ENCODE measurements at places on chromosomes 1 and 21.

GRCh38 chr1:108634521-108634920 is 26.4 kb downstream of the HENMT1 start:
- DNase-seq = no peak

GRCh38 chr1:101314244-101314643 is 77.4 kb downstream of the S1PR1 start:
- DNase-seq = no peak

DNA sequence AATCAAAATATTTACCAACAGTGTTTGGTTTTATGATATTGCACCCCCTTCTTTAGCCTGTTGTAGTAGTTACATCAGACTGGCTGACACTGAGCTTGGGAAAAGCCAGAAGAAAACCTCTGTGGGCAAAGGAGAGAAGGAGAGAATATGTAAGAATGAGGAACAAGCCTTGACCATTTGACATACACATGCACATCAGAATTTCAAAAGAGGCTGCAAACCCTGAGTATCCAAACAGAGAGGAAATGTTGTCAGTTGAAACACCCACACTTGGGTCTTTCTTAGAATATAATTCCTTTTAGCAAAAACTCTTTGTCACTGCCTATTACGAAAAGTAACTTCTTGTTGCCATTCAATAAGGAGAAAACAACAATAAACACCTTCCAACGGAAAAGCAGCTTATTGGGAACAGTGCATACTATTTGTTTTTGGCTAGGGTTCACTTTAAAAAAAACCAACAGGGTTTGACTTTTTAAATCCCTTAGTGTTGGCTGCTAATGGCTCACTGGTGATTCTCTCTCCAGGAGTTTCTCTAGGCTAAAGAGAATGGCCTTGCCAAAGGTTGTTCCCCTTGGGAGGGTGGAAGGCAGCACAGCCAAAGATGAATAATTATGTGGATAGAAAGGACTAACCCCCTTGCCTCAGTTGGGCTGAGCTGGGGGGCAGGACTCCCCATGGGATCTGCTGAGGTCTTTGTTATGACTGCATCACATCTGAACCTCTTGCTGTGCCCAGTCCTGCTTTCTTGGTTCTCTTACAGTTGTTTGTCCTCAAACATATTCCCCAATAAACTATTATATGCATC is 48.9 kb downstream of the GORAB start:
- no peak for DNase-seq

DNA sequence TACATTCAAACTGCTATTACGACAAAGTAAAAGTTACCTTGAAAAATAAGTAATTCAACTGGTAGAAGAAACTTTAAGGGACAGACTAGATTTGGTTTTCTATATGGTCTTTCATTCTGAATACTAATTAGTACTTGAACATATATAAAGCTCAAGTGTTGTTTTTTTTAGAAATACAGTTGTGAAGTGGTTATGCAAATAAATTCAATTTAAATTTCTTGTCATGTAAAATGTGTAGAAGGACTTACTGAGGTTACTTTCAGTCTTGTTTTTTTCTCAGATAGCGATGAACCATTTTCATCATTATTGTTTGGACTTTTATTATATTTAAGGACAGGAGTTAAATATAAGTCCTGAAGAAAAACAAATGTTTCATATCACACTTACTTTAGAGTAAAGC is 24.4 kb downstream of the HS2ST1 start:
- DNase-seq = no peak

DNA sequence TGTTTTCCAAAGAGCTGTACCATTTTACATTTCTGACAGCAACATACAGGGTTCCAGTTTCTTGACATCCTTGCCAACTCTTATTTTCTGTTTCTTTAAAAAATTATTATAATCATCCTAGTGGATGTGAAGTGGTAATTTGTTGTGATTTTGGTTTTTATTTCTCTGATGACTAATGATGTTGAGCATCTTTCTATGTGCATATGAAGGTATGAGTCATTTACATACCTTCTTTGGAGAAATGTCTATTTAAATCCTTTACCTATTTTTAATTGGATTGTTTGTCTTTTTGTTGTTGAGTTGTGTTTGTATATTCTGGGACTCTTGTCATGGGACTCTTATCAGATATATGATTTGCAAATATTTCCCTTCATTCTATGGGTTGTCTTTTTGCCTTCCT is 20.8 kb upstream of the MPC2 start:
- no peak for DNase-seq

- no peak for DNase-seq
Observed at GRCh38 chr1:193729429-193729828, 543.0 kb upstream of the B3GALT2 start.

GRCh38 chr1:157849229-157849875 is 7.7 kb upstream of the CD5L start:
- no peak for DNase-seq

- DNase-seq = no peak
Observed at GRCh38 chr1:239810061-239810481, 281.6 kb upstream of the FMN2 start.

DNA sequence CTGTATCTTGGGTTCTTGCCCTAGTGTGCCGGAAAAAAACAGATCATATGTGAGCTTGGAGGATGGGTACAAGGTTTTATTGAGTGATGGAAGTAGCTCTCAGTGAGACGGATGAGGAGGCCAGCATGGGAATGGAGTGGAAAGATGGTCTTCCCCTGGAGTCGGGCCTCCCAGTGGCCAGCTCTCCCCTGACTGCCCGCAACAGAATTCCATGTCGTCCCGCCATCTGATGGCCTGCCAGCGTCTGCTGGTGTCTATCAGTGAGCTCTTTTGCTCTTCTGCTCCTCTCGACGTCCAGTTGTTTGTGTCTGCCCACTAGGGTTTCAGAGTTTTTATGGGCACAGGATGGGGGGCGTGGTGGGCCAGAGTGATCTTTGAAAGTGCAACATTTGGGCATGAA is 315.2 kb upstream of the BRINP3 start:
- no peak for DNase-seq

GRCh38 chr1:117388328-117388727 is 21.1 kb downstream of the MAN1A2 start:
- DNase-seq = no peak

- peak; percentile 74 for DNase-seq
Observed at GRCh38 chr1:31155216-31155806, 84.4 kb downstream of the NKAIN1 start.

GRCh38 chr1:111992476-111992875 is 3.0 kb upstream of the KCND3 start:
- DNase-seq = no peak

DNA sequence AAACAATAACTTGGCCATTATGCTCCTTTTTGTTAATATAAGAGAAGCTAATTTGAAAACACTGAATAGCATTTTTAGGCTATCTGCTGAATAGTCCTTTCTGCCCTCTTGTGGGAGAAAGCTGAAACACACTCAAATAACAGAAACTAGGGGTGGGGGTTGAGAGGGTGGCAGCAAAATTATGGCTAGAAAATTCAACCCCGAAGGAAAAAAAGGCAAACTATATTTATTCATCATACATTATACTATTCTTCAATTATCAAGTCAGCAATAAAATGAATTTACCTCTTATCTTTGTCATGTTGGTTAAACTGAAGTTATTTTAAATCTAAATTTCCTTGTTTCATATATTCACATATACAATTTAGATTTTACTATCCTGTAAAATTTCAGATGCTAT is 255.9 kb downstream of the FAF1 start:
- DNase-seq = peak; percentile 57

DNA sequence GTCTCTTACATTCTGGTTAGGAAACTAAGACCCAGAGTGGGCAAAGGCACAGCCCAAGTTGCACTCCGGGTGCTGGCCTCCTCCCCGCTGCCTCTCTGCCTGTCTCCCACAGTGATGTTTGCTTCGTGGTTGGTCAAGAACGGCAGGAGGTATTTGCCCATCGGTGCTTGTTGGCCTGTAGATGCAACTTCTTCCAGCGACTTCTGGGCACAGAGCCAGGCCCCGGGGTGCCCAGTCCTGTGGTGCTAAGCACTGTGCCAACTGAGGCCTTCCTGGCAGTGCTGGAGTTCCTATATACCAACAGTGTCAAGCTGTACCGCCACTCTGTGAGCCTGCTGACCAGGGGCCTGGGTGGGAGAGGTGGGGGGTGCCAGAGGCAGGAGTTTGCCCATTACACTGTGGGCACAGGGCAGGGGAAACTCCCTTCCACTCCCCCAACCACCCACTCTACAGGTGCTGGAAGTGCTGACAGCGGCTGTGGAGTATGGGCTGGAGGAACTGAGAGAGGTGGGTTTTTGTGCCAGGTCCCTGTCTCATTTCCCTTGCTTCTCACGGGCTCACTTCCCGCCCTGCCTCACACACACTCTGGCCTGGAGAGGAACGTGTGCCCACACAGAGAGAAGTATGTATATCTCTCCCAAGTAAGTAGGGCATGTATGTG is 1.9 kb downstream of the BTBD19 start:
- no peak for DNase-seq

DNA sequence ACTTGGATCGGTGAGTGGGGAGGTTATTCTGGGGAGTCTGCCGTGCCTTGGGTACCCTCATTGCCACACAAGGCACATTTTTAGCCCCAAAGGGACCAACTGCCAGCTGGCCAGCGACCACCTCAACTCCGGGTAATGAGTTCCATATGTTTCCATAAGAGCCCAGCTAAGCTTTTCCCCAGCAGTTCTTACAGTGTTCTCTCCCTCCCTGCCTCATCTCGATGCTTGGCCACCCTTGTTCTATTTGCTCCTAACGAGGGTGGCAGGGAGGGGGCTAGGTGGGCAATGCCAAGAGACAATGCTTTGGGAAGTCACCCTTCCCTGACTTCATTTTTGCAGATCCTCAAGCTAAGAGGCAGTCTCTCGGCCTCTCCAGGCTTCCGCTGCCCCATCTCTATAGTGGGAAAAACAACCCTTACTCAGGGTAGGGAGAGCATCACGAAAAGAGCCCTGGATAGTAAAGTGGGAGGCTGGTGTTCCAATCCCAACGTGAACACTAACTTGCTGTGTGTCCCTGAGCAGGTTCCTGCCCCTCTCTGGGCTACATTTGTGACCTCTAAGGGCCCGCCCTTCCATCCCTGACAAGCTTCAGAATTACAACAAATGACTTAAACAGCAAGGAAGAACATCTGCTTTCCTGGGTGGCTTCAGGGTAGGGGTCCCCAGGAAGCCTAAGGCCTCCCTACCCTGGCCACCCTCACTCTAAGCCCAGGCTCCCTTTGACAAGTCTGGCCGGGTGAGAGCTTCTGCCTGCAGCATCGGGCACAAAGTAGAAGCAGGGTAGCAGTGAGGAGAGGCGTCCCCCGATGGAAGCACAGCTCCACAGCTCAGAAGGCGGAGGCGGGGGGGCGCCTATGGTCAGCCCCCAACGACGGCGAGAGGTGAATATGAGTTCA is 5.8 kb downstream of the ID3 start:
- no peak for DNase-seq

DNA sequence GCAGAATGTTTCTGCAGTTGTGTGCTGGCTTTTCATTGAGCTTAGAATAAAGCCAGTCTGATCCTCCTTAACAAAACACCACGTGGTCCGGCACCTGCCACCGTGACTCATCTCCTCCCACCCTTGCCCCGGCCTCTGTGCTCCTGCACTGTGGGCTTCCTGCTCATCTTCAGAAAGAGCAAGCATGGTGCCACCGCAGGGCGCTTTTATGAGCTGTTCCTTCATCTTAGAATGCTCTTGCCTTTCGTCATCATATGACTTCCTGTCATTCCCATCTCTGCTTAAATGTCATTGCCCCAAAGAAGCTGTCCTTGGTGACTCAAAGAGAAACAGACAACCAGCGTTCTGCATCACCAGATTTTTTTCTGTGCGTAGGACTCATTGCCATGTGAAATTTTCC is 117.8 kb downstream of the HHAT start:
- no peak for DNase-seq

DNA sequence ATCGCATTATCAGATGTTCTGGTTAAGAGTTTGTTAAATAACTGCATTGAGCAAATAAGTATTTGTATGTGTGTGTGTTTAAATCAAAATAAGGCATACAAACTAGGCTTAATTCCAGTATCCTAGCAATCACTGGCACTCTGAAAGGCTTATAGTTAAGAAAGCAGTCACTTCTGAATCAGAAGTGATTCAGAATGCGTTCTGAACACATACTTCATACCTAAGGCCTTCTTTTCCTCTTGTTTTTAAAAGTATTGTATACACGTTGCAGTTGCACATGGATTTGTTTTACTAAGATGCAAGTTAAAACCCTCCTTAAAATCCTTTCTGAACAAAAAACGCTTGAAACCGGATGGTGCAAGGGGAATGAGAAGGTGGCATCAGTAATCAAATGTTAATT is 238.4 kb upstream of the DMRTA2 start:
- no peak for DNase-seq

DNA sequence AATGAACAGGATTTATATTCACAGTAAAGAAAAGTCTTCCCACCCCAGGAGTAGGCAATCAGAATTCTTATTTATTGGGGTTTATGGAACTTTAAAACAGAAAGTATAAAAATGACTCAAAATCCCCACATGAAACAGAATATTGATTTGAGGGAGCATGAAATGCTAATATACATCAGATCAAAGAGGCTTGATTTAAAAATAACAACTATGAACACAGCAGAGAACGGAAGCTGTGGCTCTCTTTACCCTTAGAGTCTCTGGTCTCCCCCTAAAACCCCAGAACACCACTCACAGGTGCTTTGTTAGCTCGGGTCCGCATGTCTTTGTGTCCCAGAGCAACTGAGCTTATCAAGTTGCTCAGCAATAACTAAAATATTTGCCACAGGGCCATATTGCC is 31.2 kb upstream of the FASLG start:
- DNase-seq = no peak

DNA sequence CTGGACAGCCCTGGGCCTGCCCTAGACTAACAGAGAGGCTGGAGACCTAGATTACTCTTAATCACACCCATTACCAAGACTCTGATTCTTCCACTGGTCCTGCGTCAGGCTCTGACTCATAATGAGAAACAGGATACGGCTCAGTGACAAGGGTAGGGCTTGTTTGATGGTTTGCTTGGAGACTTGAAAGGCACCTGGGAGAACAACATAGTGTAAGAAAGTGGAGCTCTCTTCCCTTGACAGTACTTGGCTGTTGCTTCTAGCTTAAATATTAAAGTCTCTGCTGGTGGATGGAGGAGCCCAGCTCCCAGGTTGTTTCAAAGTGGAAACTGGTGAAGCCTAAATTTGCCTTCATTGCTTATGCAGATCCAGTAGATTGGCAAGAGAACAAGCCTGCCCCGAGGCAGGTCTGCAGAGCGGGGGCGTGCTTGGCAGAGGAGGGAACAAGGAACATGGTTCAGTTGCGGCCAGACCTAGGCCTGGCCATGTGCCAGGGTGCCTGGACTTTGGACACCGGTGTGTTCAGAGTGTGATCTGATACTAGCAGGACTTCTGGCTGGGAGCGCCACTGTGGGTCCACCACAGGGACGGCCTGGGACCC is 480.6 kb downstream of the CAMTA1 start:
- DNase-seq = no peak

- DNase-seq = no peak
Observed at GRCh38 chr1:63645317-63645716, 52.1 kb downstream of the PGM1 start.

DNA sequence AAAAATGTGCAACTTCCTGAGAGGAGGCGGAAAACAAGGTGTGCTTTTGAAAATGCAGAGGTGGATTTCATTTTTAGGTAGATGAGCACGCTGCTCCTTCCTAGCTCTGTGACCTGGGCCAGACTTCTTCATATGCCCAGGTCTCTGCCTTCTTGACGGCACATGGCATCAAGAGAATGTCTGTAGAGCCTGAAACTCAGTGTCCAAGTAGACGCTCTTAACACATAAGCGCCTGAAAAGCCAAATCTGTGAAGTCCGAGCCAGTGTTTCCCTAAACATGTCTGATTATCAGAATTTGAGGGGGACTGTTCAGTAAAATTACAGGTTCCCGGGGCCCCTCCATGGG is 25.7 kb downstream of the FHAD1 start:
- DNase-seq = no peak

Measured in NCI-H2171 (cell line).